ENCODE measurements at places on chromosomes 6 and 20. TPM values are rescaled to one million over a fixed set of nuclear protein-coding genes. Genes with fewer than 3 reads are reported as not detected.

GRCh38 chr6:154093231-154094044, 54.4 kb downstream of the OPRM1 start:
- no peak overlapping the region for H3K4me3 ChIP-seq
- no peaks in the 10 kb centered on the region for H3K27me3 ChIP-seq
- no peak overlapping the region for H3K27ac ChIP-seq
- no peaks in the 10 kb centered on the region for H3K36me3 ChIP-seq
- no peak for DNase-seq

DNA sequence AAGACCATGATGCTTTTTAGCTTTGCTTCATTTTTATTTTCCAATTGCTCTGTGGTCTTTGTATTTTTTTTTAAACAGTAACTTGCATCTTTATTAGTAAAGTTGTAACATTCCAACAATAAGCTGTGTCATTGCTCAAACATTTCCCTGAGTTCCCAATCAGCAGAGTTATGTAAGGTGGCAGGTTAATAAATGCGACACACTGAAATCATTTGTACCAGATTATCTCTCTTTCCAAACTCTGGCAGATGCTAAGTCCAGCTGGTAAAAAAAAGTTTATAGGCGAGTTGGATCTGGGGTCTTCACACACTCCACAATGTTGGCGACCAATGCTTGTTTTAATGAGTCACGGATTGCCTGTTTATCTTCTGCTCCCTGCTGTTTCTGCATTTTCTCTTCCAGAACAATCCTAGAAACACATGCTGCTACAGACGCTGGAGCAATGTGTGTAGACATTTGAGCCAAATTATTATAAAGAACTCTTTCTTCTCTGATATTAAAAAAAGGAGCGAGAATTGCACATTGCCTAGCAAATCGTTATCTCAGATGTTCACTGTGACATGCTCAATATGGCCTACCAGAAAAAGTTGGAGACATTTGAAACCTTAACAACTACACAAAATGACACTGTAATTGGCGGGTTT, 113.6 kb upstream of the IFNGR1 start:
- H3K4me1 ChIP-seq: 0 out of 2 replicates have a peak, but pooled peaks cover 9% of the 10 kb centered on the region
- no peak for DNase-seq
- no peak overlapping the region for H3K4me3 ChIP-seq
- no peaks in the 10 kb centered on the region for H3K27me3 ChIP-seq
- no peak overlapping the region for H3K27ac ChIP-seq
- H3K36me3 ChIP-seq: no peaks in the 10 kb centered on the region

DNA sequence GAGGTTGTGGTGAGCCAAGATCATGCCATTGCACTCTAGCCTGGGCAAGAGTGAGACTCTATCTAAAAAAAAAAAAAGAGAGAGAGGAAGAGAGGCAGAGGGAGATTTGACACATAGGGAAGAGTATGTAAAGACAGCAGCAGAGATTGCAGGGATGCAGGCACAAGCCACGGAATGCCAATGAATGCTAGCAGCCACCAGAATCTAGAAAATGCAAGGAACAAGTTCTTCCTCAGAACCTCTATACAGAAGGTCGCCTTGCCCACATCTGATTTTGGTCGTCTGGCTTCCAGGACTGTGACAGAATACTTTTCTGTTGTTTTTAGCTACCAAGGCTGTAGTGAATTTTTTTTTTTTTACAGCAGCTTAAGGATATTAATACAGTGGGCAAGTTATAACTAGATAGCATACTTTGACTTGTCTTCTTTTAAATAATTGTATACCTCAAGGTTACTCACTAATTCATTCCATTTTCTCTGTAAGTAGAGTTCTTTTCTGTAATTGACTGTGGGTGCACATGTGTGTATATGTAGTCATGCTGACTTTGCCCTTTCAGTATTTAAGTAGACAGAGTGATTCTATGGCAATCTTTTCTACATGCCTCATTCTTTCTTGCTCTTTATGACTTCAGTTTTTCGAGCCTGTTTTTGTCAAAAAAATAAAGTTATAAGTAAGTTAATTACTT, 402.2 kb downstream of the GJA1 start:
- H3K4me1 ChIP-seq: no peaks in the 10 kb centered on the region
- no peak for DNase-seq
- H3K36me3 ChIP-seq: peaks cover 9% of the 10 kb centered on the region
- no peak overlapping the region for H3K27ac ChIP-seq
- no peaks in the 10 kb centered on the region for H3K27me3 ChIP-seq
- H3K4me3 ChIP-seq: no peak overlapping the region

- DNase-seq: no peak
- no peak within 1 kb of the TSS for H3K27ac ChIP-seq
- H3K27me3 ChIP-seq: peaks cover 4% of the 10 kb centered on the region
- no peak within 1 kb of the TSS for H3K4me3 ChIP-seq
- peaks cover 2% of the 10 kb centered on the region for H3K36me3 ChIP-seq
Observed at GRCh38 chr6:31721351-31722020, at the start of gene LY6G6C. Gene LY6G6C (minus strand): TSS chr6:31721746. CDS start chr6:31721679, 67 bp downstream.

The SLC22A23 gene
- 33.8 TPM for total RNA-seq

The IMPG1 gene
- total RNA-seq: not detected

GRCh38 chr6:52524918-52525317, 51.9 kb downstream of the TRAM2 start:
- peaks cover 26% of the 10 kb centered on the region for H3K4me1 ChIP-seq
- no peaks in the 10 kb centered on the region for H3K27me3 ChIP-seq
- H3K4me3 ChIP-seq: no peak overlapping the region
- peak overlapping the region; percentile 57 for H3K27ac ChIP-seq
- DNase-seq: no peak

The NKAIN4 gene
- 9.6 TPM for total RNA-seq

The PTK6 gene
- total RNA-seq: 0.32 TPM

The TRIM26 gene
- total RNA-seq: 33.0 TPM

- DNase-seq: no peak
- no peak overlapping the region for H3K4me3 ChIP-seq
- no peaks in the 10 kb centered on the region for H3K27me3 ChIP-seq
- no peak overlapping the region for H3K27ac ChIP-seq
- H3K36me3 ChIP-seq: peaks cover 2% of the 10 kb centered on the region
Observed at GRCh38 chr6:24961852-24962251, 26.1 kb upstream of the RIPOR2 start.

The WFDC2 gene
- total RNA-seq: 76.4 TPM

DNA sequence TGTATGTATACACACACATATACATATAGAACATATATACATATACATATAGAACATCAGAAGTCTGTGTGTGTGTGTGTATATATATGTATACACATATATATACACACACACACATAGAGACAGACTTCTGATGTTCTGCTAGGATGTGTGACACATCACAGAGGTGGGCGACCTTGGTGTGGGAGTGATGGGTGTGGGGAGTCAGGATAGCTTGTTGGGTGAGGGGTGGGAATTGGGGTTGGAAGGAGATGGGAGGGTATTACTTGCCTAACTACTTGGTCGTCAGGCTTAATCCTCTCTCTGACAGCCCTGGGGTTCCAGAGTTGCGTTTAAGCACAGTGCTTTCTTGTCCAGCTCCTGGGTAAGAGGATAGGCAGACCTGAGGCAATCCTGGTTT, 8.3 kb downstream of the MYO6 start:
- DNase-seq: no peak
- peaks cover 14% of the 10 kb centered on the region for H3K4me1 ChIP-seq
- no peak overlapping the region for H3K27ac ChIP-seq
- H3K27me3 ChIP-seq: no peaks in the 10 kb centered on the region

GRCh38 chr6:94785514-94785913, 791.8 kb upstream of the MANEA start:
- no peaks in the 10 kb centered on the region for H3K27me3 ChIP-seq
- H3K4me3 ChIP-seq: no peak overlapping the region
- H3K4me1 ChIP-seq: no peaks in the 10 kb centered on the region
- H3K36me3 ChIP-seq: no peaks in the 10 kb centered on the region
- no peak for DNase-seq
- H3K27ac ChIP-seq: no peak overlapping the region
